ENCODE measurements at places on chromosomes 1 and 21.
A peak's percentile ranks its signal among the peaks of the same experiment; 100 is the strongest.

- H3K4me3 ChIP-seq: peak overlapping the region; percentile 88
- no peaks in the 10 kb centered on the region for H3K27me3 ChIP-seq
- no peaks in the 10 kb centered on the region for H3K36me3 ChIP-seq
- H3K4me1 ChIP-seq: peaks cover 33% of the 10 kb centered on the region
These were observed 626 bp downstream of the PTP4A2 start for GRCh38 chr1:31937300-31938183.

- no peak for DNase-seq
- H3K27me3 ChIP-seq: peaks cover 46% of the 10 kb centered on the region
- H3K4me1 ChIP-seq: no peaks in the 10 kb centered on the region
- no peaks in the 10 kb centered on the region for H3K36me3 ChIP-seq
These were observed 2.3 kb upstream of the MXRA8 start for GRCh38 chr1:1360506-1361169.

DNA sequence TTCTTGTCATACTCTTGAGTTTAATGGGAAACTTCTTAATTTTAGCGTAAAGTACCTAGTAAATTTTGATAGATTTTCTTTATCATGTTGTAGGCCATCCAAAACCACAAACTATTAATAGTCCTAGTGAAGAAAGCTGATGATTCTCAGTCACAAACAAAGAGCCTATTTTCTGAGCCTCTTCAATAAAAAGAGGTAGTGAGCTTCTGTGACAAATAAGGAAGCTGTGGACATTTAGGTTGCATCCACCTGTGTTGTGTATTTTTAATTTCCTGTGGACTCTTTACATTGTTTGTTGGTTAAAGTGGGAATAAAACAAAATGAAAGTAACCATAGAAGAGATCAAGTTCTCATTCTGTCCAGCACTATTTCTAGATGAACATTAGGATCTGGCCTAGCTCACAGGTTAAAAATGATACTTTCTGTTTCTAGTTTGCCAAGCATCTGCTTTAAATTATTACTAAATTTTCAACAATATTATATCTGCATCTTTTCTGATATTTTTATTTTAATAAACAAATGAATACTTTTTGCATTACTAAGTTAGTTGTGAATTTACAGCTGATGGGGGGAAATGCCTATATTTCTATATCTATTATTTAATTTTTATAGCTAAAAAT is 702.2 kb upstream of the ADGRL4 start:
- DNase-seq: peak; percentile 60
- H3K27me3 ChIP-seq: no peaks in the 10 kb centered on the region
- no peaks in the 10 kb centered on the region for H3K36me3 ChIP-seq
- H3K27ac ChIP-seq: peak overlapping the region; percentile 74
- peak overlapping the region; percentile 29 for H3K4me3 ChIP-seq
- H3K4me1 ChIP-seq: peaks cover 35% of the 10 kb centered on the region

- no peak for DNase-seq
- H3K27ac ChIP-seq: no peak overlapping the region
- no peaks in the 10 kb centered on the region for H3K4me1 ChIP-seq
- H3K36me3 ChIP-seq: no peaks in the 10 kb centered on the region
These were observed 65.2 kb upstream of the FAM163A start for GRCh38 chr1:179677882-179678281.

DNA sequence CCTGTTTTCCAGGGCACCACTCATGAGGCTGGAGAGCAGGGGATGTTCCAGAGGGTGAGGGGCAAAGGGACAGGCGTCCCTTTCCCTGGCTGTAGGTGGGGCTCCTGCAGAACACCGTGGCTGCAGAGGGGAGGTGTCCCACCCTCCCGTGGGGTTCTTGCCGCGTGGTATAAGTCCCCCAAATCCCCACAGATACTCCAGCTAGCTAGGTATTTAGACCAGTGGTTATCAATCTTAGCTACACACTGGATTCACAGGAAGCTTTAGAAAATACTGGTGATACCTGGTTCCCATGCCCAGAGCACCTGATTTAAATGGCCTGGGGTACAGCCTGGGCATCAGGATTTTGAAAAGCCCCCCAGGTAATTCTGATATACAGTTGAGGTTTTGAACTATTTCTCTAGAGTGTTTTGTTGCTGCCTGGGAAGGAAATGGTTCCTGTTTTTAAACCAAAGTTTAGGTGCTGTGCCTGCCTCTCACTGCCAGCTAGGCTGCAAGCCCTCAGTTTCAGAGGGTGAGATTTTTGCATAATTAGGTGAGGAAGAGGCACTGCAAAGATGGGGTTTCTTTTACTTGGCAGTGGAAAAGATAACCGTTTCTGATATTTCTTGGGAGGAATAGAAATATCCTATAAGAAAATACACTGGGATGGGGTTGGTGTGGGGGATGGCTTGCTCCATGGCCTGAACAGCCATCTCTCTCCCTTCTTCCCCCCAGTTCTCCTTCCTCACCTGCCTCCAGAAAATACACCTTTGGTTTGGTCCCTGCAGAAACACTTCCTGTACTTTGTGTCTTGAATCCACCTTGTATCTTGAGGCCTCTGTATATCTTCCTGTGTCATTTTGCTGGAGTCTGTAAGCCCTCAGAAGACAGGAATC is 51.7 kb downstream of the RASSF5 start:
- H3K4me1 ChIP-seq: peaks cover 63% of the 10 kb centered on the region
- DNase-seq: peak; percentile 73
- no peaks in the 10 kb centered on the region for H3K36me3 ChIP-seq
- no peaks in the 10 kb centered on the region for H3K27me3 ChIP-seq
- peak overlapping the region; percentile 89 for H3K27ac ChIP-seq
